AG08395 (cell line): ENCODE measurements at places on chromosomes 13 and 19.

GRCh38 chr13:22095794-22096193, 424.9 kb downstream of the FGF9 start:
- DNase-seq: no peak

DNA sequence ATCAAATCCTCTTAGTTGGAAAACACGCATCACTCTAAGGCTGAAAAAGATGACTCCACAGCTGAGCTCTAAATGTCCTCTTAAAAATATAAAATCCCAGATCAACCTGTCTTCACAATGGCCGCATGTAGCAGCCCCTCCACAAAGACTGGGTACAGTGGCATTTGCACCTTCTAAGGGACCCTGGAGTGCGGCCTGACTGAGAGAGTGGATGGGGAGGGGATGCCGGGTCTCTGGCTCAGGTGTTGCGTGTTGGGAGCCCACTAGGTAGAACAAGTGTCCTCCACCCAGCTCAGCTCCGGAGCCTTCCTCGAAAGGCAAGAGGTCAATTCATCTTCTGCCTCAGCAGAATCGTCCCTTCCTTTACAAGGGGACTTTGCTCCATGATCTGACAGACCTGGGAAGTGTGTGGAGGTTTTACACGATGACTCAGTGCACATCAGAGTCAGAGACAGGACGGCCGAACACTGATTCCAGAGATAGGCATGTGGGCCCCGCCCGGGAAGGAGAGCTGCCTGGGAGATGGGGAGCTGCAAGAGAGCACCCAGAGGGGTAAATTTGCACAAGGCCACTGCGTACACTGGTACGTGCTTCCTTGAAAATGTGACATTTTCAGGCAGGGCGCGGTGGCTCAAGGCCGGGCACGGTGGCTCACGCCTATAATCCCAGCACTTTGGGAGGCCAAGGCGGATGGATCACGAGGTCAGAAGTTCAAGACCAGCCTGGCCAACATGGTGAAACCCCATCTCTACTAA, 23.5 kb upstream of the SLC15A1 start:
- peak; percentile 84 for DNase-seq

GRCh38 chr13:99027260-99027659, 49.4 kb upstream of the DOCK9 start:
- no peak for DNase-seq

GRCh38 chr19:49843265-49843664, 7.7 kb upstream of the PTOV1 start:
- DNase-seq: no peak

GRCh38 chr19:19460258-19460731, 54.8 kb downstream of the GATAD2A start:
- DNase-seq: no peak
